NT2/D1 (cell line): ENCODE measurements at places on chromosomes 2 and 18.

GRCh38 chr2:168801961-168802858 is at the start of gene NOSTRIN:
NOSTRIN (plus strand) TSS chr2:168802637; CDS start chr2:168802647, 10 bp downstream.
- no peak for DNase-seq

DNA sequence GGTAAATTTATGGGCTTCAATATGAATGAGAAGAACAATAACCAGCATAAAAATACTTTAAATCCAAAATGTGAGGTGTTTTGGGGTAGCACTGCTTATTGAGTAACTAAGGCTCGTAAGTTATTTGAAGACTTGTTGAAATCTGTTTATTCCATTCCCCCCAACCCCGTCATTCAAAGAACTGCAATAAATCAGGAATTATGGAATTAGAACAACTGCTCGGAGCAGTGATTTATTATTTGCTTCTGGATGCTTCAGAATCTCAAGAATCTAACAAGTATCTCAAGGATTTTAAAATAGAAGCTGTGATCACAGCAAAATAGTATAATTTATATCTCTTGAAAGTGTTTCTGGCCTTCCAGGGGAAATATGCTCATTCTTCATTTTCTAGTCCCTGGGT is 86.8 kb downstream of the EML6 start:
- DNase-seq = no peak

GRCh38 chr2:64108666-64109241 is 35.5 kb downstream of the PELI1 start:
- no peak for DNase-seq

GRCh38 chr18:76349067-76349715 is 145.9 kb downstream of the ZNF516 start:
- peak; percentile 56 for DNase-seq

DNA sequence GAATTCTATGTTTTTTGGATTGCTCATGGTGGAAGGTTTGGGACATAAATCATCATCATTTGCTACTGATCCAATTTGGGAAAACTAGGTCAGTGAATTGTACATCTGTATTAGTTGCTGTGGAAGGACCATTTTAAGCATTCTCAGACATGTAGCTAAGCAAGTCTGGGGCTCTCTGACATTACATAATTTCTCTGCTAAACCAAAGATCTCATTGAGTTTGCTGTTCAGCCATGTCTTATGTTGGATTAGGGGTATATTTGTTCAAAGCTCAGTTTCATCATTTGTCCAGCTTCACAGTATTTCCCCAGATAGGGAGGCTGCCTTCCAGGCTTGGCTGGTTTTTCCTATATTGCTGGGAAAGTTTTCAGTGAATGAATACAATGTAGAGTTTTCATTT is 399.7 kb downstream of the MTX2 start:
- no peak for DNase-seq

DNA sequence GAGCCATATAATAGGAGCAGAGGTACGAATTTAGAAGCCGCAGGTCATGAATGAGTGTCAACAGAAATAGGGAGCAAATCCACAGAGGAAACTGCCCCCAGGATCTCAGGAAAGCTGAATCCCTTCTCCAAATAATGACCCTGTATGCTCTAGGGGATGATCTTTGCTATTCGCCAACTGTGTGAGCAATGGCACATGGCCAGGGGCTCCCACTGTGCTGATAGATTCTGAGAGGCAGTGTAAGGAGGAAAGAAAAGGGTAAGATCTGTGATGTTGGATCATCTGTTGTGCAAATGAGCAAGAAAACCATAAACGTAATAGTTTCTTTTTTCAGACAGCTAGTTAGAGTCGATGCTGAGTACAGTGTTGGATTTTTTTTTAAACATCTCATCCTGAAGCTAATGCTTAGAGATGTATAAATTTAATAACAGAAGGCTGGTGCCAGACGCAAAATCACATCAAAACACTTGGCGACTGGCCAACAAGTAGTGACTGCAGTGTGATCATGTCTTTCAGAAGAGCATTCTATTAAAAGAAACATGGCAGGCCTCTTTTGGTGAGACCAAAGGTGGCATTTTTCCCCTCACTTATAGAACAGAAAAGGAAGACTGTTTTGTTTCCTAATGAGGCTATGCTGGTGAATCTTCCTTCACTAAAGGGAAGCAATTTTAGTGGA is 77.4 kb downstream of the ABCA12 start:
- no peak for DNase-seq

GRCh38 chr18:46756025-46756558 is 761 bp downstream of the ST8SIA5 start:
- DNase-seq = no peak

DNA sequence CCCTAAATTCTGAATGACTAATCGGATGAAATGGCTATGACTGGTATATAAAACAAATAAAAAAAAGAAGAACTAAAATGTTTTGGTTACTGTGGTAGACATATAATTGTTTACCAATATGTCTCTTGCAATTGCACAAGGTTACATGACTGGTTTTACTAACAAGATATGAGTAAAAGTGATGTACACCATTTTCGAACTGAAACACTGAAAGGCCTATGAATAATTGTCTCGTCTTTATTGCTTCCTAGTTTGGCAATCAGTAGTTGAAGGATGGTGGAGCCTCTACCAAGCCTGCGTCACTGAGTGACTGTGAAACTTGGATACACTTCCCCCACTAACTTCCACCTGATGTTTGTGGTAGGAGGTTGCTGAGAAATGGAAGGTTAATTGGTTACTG is 16.5 kb downstream of the CDH19 start:
- no peak for DNase-seq

DNA sequence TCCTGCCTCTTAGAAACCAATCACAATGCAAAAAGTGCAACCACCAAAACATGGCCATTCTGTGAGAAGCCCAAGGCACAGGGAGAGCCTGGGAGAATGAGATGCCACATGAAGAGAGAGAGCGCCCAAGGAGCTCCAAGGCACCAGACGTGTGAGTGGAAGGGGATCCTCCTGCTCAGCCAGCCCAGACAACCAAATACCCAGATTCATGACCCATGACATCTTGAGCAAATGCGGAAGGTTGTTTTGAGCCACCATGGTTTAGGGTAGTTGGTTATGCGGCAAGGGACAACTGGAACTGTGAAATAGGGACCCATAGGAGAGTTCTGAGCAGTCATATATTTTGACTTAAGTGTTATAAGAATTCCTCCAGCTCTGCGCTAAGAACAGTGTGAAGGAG is 7.0 kb downstream of the AFF3 start:
- no peak for DNase-seq

- DNase-seq = no peak
Observed at GRCh38 chr2:171602352-171602751, 80.1 kb downstream of the CYBRD1 start.

DNA sequence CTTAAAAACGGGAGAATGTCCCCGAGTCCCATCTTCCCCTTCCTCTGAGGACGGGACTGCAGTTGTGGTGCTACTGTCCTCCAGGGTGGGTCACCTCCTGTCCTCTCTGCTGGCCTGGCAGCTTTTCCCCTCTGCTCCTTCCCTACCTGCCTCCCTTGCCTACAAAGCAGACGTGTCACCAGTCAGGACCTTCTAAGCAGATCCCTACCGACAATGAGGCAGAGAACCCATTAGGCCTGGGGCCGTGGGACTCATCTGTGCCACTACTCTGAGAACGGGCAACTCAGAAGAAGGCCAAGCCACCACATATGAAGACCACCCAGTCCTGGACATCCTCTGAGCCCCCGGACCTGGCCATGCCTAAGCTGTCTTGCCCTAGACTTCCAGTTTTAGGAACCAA is 103.0 kb upstream of the TEX51 start:
- no peak for DNase-seq

- no peak for DNase-seq
Observed at GRCh38 chr18:11106894-11107293, 42.5 kb downstream of the PIEZO2 start.

- no peak for DNase-seq
Observed at GRCh38 chr2:233317196-233317943, 9.8 kb downstream of the SAG start.

- DNase-seq = no peak
Observed at GRCh38 chr2:181741756-181742155, 61.4 kb upstream of the NEUROD1 start.

- DNase-seq = no peak
Observed at GRCh38 chr2:46870051-46870839, 45.4 kb downstream of the MCFD2 start.

DNA sequence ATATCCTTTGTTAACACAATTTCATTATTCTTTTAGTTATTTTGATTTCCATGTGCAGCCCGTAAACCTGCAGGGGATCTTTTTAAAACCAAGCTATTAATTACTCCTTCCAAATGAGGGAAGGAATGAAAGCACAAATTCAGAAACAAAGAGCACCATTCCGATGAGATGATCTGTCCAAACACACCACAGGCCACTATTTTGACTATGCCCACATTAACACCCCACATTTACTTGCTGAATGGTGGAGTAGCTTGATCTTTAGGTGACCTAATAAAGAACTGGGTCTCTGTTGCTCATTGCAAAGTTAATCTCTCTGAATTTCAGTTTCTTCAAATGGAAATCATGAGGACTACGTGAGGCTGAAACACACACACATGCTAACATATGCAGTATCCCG is 218.0 kb downstream of the IRS1 start:
- DNase-seq = no peak

GRCh38 chr2:10668402-10669012 is 21.3 kb downstream of the NOL10 start:
- peak; percentile 57 for DNase-seq

- DNase-seq = no peak
Observed at GRCh38 chr2:86624267-86624547, 542 bp upstream of the RNF103 start.

DNA sequence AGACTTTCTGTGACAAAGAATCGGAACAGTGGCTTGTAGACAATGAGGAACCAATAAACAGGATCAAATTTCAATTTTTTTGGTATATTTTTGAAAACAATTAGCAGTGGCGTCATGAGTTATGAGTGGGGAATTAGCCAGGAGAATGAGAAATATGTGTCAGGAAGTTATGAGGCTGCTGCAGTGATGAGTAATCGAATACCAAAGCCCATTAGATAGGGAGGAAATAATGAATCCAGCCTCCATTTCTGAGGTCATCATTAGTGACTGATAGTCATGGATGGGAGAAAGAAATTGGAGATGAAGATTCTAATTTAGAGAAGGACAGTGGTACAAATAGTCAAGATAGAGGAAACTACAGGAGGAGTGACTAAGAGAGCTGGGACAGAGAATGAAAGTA is 673.1 kb upstream of the VRK2 start:
- no peak for DNase-seq

DNA sequence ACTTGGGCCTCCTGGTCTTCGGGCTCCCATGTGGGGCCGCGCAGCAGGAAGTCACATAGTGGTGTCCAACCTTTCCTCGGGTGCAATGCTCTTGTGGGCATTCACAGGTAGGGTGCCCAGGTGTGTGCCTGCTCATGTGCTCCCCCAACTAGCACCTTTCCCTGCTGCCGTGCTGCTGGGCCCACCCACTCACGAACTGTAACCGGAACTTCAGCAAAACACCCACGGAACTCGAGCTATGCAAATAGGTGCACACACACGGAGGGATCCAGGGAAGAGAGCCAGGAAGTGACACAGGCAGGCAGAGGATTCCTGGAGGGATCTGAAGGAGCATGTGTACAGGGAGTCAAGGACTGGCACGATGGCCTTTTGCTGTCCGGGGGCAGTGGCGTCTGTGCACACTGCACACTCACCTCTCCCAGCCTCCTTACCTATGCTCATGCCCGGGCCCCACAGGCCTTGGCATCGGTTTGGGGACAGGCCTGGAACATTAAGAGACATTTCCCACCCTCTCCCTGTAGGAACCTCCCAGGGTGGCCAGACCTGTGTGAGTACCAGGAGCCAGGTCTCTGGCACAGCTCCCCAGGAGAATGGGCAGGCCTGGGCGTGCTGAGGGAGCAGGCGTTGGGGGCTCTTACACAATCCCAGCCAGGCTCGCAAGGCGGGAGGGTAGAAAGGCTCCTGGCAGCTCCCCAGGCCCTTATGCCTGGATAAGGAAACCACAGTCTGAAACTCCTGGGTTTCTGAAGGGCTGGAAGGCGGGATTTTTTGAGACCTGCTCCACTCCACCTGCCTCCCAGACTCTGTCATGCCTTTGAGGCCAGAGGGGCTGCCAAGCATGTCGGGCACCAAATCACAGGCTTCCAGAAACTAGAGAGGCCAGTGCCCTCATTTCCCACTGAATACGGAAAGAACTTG is 6.6 kb upstream of the PTMA start:
- DNase-seq = no peak

- no peak for DNase-seq
Observed at GRCh38 chr18:62715759-62716615, 646 bp downstream of the PHLPP1 start.

DNA sequence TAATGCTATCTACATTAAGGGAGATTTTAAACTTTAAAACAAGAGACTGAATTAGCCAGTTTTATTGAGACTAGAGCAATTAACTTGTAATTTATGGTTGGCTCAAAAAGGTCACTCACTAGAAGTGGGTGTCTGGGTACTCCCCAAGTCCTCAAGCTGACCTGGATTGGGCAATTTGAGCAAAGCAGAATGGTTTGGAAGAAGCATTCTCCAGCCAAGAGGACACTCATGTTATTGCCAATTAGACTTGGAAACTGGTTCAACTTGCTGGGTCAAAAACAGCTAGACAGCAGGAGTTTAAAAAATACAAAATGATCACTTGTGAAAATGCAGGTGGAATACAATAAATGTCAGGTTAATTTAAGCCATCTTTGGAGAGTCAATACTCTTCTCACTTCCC is 29.5 kb upstream of the MYO1B start:
- DNase-seq = no peak

GRCh38 chr2:61363580-61363979 is 107.3 kb downstream of the USP34 start:
- no peak for DNase-seq

DNA sequence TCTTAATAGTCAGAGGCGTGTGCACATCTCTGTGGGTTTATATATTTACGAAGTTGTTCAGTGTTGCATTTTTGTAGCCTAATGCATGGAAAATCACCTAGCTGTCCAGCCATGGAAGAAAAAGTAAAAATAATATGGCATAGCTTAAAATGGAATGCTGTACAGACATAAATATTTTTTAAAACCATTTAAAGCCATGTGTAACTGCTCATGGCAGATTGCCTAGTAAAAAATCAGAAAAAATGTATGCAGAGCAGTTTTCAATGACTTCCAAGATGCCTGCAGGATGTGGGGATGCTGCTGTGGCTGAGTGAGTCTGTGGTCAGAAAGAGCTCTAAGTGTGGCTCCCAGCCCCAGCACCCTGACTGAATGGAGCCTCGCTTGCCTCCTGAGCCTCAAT is 64.8 kb upstream of the ALKAL2 start:
- no peak for DNase-seq

- DNase-seq = no peak
Observed at GRCh38 chr2:24918326-24919036, 1.6 kb downstream of the ADCY3 start.

- DNase-seq = no peak
Observed at GRCh38 chr18:53991805-53992204, 232.7 kb downstream of the MBD2 start.

- no peak for DNase-seq
Observed at GRCh38 chr2:28995765-28996750, 15.0 kb downstream of the TOGARAM2 start.

GRCh38 chr2:67880291-67880761 is 182.5 kb downstream of the C1D start:
- no peak for DNase-seq
